ENCODE measurements at places on chromosomes 2 and 18. TPM values are rescaled to one million over a fixed set of nuclear protein-coding genes. Genes with fewer than 3 reads are reported as not detected.
A peak's percentile ranks its signal among the peaks of the same experiment; 100 is the strongest.

NEUROD1 gene
- not detected for total RNA-seq

PARD3B gene
- total RNA-seq = 15.6 TPM

CHRNG gene
- not detected for total RNA-seq

UGT1A10 gene
- total RNA-seq = not detected

SERPINB4 gene
- total RNA-seq = not detected

SH3BP4 gene
- total RNA-seq = 23.4 TPM

- no peak for DNase-seq
These were observed 97.8 kb upstream of the HDAC4 start for GRCh38 chr2:239498576-239498975.

DNA sequence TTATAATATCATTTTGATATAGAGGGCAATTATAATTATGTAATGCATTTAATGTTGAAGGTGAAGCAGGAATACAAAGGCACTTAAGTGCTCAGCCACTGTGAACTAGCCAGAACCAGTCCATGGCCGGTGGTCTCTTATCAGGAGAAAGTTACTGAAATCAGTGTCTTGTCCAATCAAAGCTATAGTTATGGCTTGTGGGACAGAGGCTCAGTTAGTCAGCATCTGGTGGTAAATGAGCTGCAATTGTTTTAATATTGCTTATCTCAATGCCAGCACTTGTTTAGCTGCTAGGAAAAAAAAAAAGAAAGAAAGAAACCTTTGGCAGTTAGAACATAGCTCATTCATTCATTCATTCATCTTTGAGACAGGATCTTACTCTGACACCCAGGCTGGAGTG lies 3.8 kb upstream of the ALS2 start:
- DNase-seq = no peak

GRCh38 chr2:25895018-25895417 lies 16.7 kb upstream of the ASXL2 start:
- no peak for DNase-seq

DNA sequence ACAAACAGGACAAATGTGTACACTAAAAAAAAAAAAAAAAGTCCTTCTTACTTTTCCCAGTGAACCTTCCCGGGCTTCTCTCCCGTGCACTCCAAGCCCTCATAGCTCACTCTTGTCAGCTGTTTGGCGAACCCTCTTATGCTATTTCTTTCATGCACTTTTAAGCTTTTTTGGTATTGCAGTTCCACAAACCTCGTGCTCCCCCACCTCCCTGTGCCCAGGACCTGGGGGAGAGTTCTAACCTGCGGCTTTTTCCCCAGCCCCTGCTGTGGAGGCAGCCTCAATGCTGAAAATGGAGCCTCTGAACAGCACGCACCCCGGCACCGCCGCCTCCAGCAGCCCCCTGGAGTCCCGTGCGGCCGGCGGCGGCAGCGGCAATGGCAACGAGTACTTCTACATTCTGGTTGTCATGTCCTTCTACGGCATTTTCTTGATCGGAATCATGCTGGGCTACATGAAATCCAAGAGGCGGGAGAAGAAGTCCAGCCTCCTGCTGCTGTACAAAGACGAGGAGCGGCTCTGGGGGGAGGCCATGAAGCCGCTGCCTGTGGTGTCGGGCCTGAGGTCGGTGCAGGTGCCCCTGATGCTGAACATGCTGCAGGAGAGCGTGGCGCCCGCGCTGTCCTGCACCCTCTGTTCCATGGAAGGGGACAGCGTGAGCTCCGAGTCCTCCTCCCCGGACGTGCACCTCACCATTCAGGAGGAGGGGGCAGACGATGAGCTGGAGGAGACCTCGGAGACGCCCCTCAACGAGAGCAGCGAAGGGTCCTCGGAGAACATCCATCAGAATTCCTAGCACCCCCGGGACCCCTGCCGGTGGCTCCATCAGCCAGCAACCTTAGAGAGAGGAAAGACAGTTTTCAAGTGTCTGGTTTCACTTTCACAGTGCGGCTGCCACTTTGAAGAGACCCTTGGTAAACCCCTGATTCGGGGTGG lies 826 bp downstream of the KCNE4 start:
- peak; percentile 71 for DNase-seq

DNA sequence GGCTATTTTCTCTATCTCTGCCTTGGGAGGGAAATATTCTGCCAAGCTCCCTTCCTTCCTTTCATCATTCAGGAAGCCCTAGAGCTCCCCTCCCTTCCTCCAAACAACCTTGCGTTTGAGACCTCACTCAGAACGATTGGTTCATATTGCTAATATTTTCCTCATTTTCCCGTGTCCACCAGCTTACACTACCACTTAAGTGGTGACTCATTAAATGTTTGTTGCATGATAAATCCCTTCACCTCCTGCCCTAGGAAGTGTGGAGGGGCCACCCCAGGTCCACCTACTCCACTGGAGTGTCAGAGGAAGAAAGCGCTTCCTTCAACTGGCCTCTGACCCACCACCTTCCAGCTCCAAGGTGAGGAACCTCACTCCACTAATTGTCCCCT lies 2.3 kb upstream of the LPIN2 start:
- DNase-seq = peak; percentile 56

DNA sequence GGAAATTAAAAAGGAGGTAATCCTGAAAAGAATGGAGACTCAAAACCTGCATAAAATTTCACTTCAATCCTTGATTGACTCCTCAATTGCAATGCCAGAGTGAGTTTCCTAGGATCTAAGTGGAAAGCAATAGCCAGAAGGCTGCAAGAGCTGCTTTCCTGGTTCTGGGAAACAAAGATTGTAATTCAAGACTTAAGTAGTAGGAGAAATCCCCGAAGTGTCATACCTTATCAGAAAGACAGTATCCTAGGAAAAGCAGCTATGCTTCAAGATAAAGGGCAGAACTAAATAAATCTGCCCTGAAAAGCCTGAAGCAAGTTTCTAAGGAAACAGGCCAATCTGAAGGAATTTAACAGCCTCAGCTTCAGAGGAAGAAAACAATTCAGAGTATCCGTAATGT lies 390.2 kb downstream of the DSC3 start:
- no peak for DNase-seq

GRCh38 chr2:210961249-210961648 lies 404.9 kb downstream of the CPS1 start:
- DNase-seq = no peak

DNA sequence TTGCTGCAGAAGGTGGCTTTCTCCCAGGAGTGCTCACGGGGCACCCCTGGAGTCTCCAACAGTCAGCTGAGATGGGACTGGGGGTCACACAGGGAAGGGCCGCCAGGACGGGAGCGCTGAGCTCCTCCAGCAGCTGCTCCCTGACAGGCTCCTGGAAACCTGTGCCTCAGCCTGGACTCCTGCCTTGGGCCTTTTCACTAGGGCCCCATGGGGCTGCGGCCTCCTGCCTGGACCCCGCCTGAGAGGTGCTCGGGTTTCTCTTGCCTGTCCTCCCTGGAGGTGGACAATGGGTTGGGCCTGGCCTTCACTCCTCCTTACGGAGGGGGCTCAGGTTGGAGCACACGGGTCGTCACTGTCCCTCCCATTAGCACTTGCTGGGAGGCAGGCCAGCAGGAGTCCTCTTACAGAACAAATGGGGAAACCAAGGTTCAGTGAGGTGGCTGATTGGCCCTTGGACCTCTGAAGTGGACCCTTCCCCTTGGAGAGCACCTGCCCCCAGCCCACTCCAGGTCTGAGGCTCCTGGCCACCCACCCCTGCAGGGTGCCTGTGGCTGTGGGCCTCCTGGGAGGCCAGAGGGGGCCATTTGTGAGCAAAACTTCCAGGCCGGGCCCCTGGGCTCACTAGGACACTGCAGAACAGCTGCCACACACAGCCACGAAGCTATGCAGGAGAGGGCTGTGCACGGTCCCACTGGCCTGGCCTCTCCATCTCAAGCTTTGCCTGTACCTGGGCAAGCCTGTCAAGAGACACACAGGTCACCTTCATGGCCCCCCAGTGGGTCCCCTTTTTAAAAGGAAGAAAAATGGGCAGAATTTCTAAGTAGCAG lies 57.1 kb upstream of the ODC1 start:
- DNase-seq = no peak

DNA sequence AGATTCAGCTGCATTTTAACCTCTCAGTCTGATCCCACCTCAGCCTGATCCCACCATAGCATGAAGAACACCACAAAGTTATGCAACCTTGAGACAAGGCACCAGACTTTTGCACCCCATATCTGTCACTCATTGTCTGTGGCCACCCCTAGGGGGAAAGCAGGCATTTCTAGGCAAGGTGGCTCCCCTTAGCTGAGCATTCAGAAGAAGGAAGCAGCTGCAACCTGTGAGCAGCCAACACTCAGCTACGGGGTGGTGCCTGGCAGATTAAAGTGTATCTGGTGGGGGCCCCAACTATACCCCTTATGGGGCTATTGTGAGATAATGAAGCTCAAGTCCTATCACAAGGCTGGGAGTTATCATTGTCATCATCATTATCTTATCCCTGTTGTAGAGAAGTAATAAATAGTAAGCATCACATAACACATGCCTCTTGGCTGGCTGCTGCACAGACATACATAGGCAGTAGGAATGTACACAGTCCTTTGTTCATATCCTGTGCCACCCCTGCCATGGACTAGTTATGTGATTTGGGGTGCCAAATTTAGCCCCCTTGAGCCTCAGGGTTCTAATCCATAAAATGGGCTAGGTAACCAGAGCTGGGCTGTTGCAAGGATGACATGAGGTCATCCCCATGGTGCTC lies 20.6 kb upstream of the TMEM163 start:
- no peak for DNase-seq

GRCh38 chr2:58138396-58139030 lies 91.9 kb downstream of the VRK2 start:
- DNase-seq = no peak

DNA sequence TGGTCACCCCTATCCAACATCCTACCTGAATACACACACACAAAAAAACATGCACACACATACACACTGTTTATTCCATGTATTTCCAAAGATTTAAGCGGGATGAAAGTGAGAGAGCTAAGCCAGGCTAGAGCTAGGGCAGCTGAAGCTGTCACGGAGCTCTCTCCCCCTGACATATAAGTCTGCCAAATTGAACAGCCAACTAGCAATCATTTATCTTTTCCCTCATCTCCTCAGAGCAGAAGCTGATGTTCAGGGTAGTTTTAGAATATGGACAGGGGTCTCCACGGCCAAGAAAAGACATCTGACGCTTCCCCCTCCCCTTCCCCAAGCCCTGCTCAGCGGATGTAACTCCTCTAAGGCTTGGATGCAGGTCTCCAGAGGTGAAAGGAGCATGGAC lies 171.6 kb downstream of the GRB14 start:
- no peak for DNase-seq

- DNase-seq = no peak
These were observed 60.9 kb upstream of the HPCAL1 start for GRCh38 chr2:10241641-10242430.

DNA sequence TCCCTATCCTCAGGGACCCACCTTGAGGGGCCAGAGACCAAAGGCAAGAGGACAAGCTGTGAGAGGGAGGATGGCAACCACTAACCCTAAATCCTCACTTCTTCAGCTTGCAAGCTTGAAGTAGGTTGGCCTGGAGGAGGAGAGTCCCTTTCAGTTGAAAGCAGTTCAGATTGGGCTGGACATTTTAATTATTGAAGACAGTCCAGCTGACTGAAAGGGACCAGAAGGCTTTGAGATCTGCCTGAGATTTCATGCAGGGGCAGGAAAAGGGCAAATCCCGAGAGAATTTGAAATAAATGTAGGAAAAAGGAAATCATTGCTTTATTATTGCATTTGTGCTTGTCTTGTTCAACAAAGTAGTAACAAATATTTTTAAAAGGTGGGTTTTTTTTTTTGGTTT lies 118.9 kb upstream of the STON1 start:
- DNase-seq = no peak

GRCh38 chr2:7950035-7950612 lies 731.7 kb upstream of the ID2 start:
- no peak for DNase-seq

DNA sequence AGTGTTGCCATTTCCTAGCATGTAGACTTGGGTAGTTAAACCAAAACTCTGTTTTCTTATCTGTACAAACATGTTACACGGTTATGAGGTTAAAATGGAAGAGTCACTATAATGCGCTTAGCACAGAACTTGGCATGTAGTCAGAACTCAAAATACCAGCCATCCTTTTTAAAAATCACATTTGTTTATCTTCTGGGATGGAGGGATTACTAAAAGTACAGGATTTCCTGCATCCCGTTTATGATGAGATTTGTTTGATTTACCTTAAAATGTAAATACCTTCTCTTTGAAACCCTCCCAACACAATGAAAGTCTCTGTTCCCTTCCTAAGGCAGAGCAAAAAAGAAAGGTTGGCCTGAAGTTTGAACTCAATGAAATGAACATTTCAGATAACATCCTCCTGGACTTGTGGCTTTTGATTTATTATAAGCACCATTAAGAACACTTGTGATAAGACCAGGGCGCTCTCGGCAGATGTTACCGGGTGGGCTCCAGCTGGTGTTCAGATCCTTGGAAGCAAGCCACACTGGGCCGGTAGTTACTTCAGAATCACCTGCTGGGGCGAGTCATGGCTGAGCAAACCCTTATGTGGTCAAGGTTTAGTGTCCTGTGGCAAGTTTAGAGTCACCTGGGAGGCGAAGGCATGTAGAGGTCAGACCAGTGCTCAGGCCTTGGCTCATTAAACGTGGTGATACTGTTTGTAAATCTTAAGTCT lies 105.7 kb downstream of the MGAT5 start:
- peak; percentile 48 for DNase-seq

DNA sequence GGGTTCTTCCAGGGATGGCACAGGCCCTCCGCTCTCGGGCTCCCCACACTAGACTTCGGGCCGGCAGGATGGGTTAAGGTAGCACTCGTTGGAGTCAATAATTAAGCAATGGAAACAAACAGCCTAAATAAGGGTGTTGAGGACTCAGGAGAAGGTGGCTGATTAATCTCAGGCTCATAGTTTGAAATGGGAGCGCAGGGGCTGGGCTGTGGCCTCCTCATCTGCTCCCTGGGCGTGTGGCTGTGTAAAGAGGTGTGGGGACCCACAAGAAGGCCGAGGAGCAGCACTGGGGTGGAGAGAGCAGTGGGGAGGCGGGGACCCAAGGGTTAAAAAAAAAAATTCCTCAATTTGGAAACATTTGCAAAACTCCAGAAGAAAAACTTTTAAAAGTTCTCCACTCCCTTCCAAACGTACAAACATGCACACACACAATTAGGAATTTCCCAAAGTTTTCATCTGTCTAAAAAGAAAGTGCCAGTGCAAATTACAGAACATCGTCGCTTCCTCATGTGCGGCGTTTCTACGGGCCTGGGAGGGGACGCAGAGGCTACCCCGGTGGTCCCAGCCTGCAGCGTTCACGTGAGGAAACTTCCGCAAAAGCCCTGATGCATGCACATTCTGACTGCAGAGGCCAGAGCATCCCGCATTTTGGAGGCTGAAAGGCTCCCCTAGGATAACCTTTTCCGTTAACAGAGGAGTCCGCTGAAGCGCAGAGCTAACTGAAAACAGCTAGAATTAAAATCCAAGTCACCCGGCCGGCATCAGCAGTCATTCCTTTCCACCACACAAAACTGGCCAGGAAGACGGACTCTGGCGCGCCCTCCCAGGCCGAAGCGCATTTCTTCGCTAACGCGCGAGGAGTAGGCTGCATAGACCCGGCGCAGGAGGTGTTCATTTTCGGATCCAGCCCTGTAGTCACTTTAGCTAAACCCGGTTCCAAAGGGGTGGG lies 1.0 kb upstream of the TUBB6 start:
- peak; percentile 72 for DNase-seq

DNA sequence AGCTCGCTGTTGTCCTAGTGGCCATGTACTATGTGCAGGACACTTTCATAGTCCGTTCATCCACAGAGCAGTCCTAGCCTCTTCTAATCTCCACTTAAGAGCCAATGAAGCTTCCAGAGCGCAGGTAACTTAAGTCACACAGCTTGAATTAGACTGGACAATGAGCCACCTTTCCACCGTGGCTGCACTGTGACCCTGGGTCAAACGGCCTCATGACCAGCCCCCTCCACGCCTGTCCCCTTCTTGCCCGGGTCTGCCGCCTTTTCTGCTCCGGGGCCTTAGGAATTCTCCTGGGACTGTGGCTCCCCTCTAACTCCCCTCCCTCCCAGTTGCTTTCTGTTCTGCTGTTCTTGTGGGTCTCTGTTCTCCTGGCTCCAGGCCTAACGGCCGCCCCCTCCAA lies 8.4 kb upstream of the PRKCE start:
- no peak for DNase-seq
